PC-3 (cell line): ENCODE measurements at places on chromosomes 12 and 14. TPM values are rescaled to one million over a fixed set of nuclear protein-coding genes. Genes with fewer than 3 reads are reported as not detected.

GRCh38 chr14:63867933-63868921 lies 15.4 kb downstream of the SYNE2 start:
- DNase-seq: peak; percentile 51

- no peak for DNase-seq
Observed at GRCh38 chr14:98953551-98954348, 318.2 kb downstream of the BCL11B start.

- DNase-seq: no peak
Observed at GRCh38 chr12:109782326-109782703, 50.9 kb downstream of the TRPV4 start.

DNA sequence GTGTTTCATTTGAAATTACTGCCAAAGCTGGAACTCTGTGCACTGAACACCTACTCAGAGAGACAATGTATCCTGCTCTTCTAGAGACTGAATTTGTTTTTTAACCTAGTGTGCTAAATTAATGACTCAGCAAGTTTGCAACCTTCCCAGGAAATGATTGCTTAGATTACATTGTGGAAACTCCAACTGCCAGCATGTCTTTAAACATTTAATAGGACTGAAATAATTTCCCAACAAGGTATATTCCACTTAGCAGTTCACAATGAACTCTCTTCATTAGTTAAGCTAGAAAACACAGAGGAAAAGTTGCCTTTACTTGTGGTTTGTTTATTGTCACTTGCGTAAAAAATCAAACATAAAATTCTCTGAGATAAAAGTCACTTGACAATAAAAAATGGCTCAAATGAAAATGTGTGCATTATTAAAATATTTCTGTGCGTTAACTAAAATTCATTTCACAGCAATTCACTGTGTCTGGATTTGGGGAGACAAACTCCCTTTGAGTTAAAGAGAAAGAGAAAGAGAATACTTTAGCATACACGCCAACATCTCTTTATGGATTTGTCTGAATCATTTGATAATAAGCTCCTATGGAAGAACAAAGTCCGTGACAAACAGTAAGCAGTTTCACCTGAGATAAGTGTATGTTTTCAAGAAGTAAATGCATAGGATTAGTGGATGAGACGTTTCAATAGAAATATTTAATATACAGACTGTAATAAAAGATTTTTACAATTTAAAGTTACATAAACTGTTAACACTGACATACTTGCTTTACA lies 284.0 kb downstream of the PRKD1 start:
- no peak for DNase-seq

The CIROP gene
- total RNA-seq: not detected in 2 replicates

GRCh38 chr12:9169979-9170634 lies 38.1 kb downstream of the PZP start:
- no peak for DNase-seq

DNA sequence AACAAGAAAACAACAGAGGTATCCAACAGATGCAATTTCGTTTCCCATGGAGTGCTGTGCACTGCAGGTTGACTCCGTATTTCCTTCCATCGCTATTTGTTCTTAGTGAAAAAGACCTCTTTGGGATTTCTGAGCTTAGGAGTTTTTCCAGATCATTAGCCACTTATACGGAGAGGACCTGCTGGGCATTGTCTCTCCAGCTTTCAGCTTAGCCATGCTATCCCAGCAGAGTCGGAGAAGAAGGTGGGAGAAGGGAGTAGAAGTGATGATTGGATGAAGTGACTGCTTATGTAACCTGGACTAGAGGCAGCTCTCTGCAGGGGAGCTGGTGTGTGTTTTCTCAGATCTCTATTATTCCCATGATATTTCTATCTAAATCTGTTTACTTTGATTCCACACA lies 737.7 kb downstream of the DIO2 start:
- DNase-seq: no peak
